Caco-2 (cell line): ENCODE measurements at places on chromosomes 5 and 9.

DNA sequence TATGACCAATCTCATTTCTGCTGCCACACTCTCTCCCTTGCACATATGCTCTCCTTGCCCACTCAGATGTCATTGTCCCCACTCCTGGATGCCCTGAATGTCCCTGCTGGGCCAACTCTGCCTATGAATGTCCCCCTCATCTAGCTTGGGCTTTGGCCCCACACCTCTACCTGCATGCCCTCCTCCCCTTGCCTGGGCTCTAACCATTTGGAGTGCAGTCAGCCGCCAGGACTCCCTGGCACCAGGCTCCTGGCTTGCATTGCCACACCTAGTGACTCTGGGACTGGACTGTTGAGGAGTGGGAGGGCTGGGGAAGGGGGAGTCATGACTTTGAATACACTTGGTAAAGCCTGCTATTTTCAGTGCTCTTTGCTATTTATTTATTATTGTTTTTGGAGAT, 41.6 kb upstream of the POMT1 start:
- DNase-seq: no peak

GRCh38 chr9:68427216-68427977, 71.0 kb downstream of the PGM5 start:
- no peak for DNase-seq

DNA sequence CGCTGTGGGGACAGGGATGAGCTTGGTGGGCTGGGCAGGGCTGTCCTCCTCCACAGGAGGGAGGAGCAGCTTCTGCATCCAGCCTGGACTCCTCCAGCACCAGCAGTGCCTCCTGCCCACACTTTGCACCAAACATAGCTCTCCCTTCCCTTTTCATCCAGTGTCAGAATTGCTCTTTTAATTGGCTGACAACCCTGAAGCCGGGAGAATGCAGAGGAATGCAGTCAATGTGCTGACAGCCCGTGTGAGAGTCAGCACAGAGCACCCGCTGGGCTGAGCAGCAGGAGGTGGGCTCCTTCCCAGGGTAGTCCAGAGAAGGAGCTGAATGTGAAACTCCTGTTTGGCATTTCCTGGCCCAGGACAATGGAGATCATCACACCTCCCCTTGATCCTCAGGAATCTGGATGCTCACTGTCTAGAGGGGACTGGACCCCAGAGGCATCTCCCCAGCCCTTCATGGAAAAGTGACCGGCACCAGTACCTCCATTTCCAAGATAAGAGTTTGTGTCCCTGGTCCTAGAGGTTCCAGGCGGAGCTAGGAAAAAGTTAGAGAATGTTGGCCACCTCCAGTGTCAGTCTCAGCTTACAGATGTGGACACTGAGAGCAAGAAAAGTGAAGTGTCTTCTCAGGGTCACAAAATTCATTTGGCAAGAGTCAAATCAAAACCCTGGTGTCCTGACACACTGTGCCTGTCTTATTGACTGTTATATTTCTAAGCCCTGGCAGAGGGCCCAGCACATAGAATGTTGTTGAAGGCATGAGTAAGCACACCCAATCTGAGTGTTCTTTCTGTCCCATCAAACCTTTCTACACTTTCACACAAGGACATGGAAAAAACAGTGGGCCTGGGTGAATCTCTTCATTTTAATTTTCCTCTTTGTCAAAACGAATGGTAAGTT, 202.1 kb downstream of the SNX18 start:
- DNase-seq: no peak

GRCh38 chr5:170491479-170491878, 12.3 kb upstream of the KCNIP1 start:
- no peak for DNase-seq

GRCh38 chr9:126985870-126986498, 71.4 kb downstream of the RALGPS1 start:
- no peak for DNase-seq

DNA sequence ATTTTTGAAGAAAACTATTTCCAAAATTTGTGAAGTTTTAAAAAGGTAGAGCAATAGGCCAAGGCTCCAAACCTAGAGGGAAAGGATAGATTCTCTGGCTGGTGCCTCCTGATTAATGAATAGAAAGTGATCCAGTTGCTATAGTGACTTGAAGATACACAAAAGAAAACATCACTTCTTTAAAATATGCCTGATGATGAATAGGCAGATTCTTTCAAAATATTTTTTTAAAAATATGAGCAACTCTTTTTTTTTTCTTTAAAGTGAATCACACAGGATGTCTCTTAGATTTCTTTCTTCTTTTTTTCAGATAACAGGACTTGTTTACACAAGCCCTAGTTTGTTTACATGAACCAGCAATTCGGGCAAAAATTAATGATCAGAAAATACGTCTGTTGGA, 124.4 kb downstream of the RFK start:
- no peak for DNase-seq

DNA sequence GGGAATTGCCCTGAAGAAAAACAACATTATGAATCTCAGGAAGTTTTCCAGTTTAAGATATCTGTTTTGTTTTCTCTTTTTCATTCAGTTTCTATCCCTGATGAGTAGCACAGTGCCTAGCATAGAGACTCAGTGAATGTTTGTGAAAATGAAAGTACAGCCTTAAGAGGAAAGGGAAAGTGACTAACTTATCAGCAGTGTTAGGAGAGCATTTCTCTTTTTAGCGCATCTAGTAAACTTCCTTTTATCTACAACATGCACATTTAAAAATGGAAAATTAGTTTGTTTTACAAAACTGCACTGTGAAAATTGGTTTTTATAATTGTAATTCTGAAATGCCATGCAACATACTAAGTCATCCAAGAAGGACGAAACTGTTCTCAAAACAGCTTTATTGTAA, 110.8 kb downstream of the SMARCA2 start:
- no peak for DNase-seq

DNA sequence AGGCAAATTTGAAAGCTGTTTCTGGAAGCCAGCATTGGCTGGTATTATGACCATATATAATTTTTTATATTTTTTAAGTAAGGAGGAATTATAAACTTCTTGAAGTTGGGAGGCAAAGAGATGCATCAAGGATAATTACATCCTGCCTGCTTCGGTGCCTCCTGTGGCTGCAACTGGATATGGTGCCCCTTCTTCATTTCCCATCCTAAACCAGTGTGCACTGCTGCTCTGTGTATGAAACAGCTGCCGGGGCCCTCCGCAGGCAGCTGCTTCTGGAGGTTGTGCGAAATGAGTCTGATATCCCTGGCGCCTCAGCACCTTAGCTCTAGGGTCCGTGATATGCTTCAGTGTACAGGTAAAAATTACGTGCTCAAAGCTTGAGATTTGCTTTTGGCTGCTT, 304.2 kb downstream of the ENC1 start:
- no peak for DNase-seq

DNA sequence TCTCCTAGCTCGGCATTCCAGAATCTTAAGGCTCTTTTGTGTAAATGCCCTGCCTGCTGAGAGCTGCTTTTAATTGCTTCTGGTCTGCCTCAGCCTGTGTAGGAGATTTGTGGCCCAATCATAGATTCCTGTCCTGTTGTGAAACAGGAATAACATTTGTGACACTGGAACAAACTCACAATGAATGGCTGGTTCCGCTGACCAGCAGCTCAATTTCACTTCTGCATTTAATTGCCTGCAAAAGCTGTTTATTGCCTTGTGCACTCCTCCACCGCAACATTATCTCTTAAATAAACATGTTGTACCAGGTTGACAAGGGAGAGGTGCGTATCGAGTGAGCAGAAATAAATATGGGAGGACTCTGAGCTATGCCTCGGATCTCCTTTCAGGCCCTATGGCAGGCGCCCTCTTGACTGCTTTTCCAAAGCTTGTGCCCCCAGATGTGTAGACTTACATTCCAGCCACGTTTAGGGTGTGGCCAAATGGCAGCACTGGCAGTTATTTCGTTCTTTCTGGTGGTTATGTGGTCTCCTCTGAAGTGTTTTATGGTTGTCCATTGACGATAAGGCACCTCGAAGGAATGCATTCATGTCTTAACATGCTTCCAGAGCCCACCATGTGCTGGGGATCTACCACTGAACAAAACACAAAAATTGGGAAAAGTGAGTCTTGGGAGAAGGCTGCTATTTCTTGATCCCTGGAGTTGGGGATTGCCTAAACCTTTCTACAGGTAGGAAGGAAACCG, 58.1 kb downstream of the DMRT1 start:
- no peak for DNase-seq

- no peak for DNase-seq
Observed at GRCh38 chr9:35569206-35569605, 35.9 kb upstream of the TESK1 start.

DNA sequence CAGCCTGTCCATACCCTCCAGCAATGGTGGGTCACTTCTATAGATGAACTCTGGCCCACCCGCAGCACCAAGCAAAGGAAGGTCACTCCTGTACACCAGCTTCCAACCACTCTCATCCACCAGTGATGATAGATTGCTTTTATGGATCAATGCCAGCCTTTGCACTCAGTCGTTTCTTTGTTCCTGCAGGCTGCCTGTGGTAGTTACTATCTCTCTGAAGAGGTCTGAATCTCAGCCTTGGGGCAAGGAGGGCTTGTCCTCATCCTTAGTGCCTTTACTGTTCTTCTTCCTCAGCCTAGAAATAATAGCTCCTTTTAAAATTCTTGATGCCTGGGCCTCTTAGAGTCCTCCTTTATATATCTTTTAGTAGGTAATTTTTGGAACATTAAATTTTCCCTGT, 100.8 kb downstream of the TMC1 start:
- no peak for DNase-seq

DNA sequence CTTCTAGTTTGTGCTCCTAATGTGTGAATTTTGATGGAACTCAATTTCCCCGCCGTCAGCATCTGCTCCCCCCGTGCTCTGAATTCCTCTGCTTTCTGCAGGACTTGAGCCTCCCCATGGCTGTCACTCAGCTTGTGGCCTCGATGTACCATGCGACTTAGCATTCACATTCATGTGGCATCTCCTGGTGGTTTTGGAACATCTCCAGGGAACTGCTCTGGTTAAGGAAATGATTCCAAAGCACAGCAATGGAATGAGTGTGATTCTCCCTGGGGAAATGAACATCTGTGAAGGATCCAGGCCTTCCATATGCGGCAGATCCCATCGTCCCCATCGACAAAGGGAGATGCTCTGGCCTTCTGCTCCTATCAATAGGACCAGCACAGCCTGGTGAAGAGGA, 119.0 kb downstream of the ENTREP1 start:
- no peak for DNase-seq

GRCh38 chr5:6225121-6225607, 153.2 kb downstream of the MED10 start:
- DNase-seq: no peak

GRCh38 chr5:141952020-141952419, 6.0 kb downstream of the PCDH12 start:
- DNase-seq: no peak

DNA sequence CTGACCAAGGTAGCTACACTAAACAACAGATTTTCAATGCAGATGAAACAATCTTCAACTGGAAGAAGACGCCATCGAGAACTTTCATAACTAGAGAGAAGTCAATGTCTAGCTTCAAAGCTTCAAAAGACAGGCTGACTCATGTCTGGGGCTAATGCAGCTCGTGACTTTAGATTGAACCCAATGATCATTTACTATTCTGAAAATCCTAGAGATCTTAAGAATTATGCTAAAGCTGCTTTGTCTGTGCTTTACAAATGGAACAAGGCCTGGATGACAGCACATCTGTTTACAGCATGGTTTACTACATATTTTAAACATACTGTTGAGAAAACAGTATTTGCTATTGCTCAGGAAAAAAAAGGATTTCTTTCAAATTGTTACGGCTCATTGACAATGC, 54.9 kb downstream of the RICTOR start:
- no peak for DNase-seq

DNA sequence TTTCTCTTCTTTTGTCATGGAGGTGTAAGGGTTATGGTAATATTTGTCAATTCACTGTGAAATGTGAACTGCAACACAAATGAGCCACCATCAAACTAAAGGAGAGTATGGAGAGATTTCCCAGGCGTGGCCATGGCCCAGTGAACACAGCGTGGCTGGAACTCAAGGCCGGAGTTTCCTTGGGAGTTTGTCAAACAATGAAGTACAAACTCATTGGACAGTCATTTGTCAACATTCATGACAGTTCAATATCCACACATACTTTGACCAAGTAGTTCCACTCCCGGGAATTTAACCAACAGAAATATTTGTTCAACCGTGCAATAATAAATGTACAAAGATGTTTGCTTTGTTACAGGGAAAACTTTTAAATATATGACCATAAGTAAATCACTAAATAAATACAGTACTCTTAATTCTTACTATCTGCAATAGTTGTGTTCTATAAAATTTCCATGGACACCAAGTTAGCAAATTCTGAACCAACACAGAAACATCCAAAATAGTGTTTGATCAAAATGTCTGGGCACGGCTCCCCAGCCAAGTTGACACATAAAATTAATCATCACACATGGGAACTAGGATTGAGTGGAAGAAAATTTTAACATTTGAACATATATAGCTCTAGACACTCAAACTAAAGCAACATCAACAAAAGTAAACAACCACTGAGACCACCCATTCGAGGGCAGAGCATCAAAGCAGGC, 87.1 kb downstream of the DIRAS2 start:
- no peak for DNase-seq

DNA sequence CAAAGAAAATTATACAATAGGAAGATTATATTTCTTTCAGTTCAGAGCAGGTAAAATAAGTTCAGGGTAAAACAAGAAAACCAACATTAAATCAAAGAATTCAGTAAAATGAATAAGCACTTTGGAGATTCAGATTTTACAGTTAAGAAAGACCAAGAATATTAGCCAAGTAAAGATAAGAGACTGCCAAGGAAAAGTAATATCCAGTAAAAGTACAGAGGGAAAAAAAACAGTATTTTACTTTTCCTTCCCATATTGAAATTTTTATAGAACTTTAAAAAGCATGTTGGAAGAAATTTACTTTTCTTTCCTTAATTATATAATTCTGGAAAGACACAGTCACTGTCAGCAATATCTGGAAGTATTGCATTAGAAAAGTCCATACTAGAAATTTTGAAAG, 393.4 kb downstream of the NFIB start:
- no peak for DNase-seq

- no peak for DNase-seq
Observed at GRCh38 chr9:7592321-7593316, 207.0 kb downstream of the DMAC1 start.

DNA sequence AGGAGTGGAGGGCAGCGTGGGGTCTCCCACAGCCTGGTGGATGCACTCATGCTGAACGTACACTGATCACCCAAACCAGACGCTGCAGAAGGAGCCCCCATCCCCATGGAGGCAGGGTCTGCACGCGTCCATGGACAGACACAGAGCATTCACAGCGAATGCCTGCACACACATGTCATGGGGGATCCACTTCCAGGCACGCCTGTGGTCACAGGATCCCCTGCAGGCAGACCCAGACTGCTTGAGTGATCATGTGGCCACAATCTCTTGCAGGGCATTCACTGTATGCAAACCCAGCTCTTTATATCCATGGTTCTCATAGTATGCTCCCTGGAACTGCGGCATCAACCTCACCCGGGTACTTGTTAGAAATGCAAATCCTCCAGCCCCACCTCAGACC, 5.4 kb downstream of the SNCB start:
- no peak for DNase-seq

- no peak for DNase-seq
Observed at GRCh38 chr5:18745042-18745987, 1111.1 kb downstream of the TAF11L14 start.
